Esophagus squamous epithelium (tissue), 5 donors: ENCODE measurements at places on chromosomes 5 and 9.

DNA sequence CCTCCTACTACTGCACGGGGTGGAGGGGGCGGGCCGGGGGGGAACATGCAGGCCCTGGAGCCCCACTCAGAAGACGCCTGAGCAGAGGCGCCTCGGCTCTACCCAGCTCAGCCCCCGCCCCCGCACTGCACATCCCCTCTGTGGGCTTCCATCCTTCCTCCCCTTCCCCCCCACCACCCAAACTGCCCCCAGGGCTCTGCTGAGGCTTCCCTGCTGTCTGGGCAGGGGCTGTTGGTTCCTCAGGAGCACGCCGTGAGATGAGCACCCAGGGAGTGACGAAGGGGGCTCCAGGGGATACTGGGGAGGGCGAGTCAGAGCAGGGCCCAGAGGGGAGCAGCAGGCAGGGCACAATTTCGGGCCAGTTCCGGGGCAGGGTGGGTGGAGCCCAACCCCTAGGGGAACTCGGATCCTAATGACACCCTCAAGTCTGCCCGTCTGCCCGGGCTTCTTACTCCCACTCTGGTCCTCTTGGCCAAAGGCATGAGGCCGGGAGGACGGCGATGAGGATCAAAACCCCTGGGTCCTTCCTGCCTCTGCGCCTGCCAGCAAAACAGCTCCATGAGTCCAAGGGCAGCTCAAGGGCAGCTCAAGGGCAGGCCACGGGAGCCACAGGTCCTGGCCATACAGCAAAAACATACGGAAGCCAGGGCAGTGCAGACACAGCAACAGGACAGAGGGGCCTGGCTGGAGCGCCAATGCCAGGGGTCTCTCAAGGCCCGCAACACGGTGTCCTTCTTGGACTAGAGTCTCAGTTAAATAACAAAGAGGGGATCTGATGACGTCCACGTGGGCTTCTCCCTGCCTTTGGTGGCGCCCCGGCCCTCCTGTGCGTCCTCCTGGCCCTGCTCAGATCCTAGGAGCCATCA lies 200.9 kb downstream of the AUH start:
- DNase-seq = no peak

DNA sequence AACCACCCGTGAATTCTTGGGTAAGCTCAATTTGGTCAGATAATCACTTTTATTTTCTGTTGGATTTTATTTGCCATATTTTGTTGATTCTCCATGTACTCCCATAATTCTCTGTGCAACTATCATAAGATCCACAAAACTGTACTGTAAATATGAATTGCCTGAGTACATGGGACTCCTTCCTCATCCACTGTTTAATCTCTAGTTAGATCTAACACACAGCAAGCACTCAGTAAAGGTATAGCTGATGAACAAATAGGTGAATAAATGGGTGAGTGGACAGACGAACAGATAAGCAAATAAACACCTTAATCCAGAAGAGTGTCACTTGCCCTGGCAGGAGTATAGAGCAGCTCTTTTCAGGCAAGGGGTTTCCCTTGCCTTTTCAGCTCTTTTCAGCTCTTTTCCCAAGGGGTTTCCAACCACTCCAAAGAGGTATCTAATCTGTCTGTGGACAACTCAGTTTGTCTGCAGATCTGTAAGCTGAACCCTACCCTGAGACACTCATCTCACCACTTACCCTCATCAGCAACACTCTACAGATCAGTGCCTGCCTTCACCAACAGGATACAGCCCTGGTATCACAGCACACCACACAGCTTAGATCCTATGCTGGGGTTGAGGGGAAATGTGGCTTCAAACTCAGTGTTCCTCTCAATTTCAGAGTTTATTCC lies 51.2 kb downstream of the SIL1 start:
- no peak for DNase-seq

- DNase-seq = no peak
Measured at GRCh38 chr9:114829574-114830440, 24.0 kb upstream of the TNFSF15 start.

DNA sequence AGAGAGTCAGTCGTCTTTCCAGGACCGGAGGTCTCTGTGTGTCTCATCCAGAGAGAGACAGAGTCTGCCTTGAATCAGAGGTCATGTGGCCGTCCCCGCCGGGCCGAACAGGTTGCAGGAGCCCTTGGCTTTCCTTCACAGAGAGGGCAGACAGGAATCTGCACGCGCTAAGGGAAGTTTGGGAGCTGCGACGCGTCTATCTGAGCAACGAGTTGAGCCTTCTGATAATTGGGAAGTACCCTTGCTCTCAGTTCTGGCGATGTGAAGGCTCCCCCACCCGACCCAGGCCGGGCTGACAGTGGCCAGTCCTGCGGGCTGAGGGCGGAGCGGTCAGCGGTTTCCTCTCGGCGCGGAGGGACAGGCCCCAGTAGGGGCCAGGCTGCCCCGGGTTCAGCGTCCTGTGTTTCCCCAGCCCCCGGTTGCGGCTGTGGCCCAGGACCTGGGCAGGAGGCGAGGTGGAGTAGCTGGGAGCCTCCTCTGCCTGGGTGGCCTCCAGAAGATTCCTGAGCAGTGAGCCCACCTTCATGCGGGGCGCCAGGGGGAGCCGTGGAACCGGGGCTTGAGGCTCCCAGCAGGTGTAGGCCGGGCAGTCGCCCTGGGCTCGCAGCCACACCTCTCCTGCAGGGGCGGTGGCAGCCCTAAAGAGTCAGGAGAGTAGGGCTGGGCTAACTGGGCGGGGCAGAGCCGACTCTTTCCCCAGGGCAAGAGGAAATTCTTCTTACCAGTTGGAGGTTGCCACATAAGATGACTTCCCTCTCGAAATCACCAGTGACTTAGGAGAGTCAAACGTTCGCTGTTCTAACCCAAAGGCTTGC lies 13.9 kb downstream of the NR2F1 start:
- no peak for DNase-seq

DNA sequence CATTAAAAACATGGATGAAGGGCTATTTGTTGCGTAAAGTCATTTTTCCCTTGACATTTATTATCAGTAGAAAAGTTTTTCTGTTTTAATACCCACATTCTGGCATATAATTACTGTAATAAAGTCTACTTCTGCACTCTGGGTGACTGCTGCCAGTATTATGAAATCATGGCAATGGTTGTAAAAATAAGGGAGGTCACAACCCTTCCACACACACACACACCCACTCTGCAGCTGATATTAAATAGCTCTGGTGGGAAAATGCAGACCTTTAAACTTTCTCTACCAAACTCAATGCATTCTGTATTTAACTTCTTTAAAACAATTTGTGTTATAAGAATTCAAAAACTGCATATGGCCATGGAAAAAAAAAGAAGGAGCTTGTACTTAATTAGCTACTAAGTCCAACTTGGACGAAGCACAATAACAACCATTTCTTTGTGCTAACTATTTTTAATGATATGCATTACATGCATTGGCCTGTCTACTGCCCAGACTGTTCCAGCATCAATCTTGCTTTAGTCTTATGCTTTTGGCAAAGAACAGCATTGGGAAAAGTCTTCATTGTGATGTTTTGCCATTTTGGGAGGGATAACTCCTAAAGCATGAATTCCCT lies 137.6 kb upstream of the MAP3K1 start:
- no peak for DNase-seq

DNA sequence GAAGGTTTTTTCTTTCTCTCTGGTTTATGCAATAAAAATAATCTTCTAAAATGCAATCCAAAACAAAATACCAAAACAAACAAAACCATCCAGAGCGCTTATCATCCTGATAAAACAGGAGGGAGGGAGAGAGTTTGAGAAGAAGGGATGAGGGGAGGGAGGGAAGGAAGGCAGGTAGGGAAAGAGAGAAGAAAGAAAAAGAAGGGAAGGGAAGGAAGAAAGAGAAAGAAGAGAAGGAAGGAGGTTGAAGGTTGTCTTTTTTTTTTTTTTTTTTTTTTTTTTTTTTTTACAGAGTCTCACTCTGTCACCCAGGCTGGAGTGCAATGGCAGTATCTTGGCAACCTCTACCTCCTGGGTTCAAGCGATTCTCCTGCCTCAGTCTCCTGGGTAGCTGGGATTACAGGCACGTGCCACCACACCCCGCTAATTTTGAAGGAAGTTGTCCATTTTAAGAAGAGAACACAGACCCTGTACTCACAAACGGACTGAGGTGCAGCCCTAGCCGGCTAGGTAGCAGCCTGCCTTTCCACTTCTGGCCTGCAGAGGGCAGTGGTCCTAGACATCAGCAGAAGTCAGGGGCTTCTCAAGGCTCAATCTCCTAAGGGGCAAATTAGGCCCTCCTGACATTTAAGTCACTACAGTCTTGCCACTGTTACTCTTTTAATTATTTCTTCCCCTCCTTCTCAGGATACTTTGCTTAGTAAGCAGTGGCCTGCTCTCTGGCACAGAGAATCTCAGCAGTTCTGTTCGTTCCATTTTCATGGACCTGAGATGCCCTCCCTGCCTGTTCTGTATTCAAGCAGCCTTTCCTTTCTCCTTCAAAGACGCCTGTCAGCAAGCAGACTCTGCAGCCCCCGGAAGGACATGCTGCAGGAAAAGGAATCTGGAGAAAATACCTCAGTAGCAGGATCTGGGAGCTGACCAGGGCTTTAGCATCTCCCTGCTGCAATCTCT lies 76.4 kb downstream of the EPB41L4B start:
- no peak for DNase-seq

DNA sequence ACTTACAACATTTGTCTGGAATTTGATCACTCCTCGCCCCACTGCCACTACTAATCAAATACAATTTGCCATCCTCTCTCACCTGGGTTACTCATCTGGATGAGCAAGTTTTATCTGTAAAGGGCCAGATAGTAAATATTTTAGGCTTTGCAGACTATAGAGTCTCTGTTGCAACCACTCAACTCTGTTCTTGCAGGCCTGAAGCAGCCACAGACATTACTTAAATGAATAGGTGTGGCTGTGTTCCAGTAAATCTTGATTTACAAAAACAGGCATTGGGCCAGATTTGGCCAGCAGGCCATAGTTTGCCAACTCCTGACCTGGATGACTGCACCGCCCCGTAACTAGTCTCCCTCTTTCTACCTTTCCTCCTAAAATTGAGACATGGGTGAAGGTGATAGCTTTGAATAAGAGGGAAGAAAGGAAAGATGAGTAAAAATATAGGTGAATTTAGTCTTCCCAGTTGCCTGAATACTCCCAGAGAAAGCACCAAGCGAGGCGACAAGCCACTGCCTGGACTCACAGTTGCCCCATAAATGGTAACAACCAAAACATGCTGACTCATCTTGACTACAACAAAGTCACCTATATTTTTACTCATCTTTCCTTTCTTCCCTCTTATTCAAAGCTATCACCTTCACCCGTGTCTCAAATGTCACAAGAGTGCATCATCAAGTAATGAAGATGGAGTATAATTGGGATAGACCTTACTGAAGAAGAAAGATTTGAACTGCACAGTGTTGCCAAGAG lies 32.5 kb upstream of the SCAMP1 start:
- DNase-seq = no peak

- DNase-seq = no peak
Measured at GRCh38 chr9:20624201-20625002, 2.1 kb upstream of the MLLT3 start.

DNA sequence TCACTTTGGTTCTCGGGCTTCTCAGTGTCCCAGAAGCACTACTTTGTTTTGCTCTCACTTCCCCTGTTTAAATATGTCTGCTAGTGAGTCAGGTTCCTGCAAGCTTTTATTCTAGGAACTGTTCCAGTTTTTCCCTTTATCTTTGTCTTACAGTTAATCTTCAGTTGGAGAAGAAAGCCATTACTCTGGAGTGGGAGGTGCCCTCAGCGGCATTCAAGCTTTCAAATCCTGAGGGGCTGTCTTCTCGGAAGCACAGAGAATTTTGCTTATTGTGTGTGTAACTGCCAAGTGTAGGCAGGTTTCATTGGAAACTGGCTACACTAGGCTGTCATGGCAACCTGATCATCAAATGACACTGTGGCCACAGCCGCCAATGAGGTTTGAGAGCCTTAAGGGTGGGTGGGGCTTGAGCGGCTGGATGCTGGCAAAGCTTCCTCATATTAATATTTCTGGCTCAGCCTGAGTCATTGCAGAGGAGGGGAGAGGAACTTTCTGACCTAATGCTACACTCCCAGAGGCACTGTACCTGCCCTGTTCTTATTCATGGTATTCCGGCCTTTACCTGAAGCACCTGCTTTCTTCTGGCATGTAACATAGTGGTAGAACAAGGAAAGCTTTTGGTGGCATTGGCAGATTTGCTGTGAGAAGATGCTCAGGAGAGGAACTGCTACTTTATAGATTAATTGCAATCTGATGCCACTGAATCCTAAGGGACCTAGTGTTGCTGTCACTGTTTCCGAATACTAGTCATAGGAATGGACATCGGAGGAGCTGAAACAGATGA lies 26.3 kb downstream of the SLC25A25 start:
- DNase-seq = peak; percentile 49

GRCh38 chr9:86281593-86282076 lies 703 bp downstream of the ISCA1 start:
- no peak for DNase-seq

DNA sequence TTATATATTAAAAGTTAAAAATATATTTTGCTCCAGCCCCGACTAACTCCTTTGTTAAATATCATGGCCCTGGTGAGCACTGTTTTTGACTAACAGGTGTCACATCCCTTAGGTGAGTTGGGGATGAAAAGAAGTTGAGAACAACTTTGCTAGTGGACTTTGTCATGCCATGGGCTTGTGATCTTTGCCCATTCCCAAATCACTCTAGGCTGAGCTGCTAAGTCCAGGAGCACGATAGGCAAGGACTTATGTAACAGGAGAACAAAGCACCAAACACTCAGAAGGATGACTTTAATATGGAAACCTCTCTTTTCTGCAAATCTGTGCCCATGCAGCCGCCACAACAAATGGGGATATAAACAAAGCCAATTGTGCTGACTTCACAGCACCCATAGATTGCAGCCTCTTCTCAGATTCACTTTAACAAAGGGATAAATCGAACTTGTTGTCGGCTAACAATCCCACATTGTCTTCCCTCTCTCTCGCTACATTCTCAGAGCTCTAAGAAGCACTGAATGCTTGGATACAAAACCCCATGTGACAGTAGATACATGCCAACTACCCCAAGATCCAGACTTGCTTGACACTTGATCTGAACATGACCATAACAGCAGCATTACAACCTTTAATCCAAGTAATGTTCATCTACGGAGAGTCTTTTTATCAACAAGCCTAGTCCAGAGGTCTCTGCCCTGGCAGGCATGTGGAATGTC lies 86.8 kb upstream of the CD180 start:
- DNase-seq = no peak
